ENCODE measurements at places on chromosomes 7 and 10.

- no peak for DNase-seq
Measured at GRCh38 chr10:56623064-56623463, 262.0 kb upstream of the ZWINT start.

GRCh38 chr10:22185586-22185985 is 32.2 kb downstream of the EBLN1 start:
- no peak for DNase-seq

DNA sequence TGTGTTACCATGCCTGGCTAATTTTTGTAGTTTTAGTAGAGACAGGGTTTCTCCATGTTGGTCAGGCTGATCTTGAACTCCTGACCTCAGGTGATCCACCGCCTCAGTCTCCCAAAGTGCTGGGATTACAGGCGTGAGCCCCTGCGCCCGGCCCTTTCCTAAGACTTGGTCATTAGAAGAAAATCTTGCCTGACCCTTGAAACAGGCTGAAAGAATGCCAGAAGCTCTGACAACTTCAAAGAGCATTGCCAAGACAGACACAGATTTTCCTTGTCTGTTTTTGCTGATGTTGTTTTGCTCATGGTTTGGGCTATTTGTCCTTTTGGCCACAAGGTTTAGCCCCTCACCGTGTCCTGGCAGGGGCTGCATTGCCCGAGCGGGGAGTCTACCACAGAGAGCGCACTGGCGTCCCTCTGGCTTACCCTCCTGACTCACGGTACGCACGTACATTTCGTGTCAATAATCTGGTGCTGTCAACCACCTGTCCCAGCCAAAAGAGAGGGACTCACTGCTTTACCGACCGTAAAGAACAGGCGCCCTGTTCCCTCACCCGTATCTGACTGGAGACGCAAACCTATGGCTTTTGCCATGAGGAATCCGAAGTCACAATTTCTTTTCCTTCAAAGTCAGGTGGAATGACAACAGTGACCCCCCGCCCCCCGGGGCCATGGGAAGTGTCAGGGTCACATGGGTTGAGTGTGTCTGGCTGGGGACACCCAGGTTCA is 10.1 kb upstream of the INPP5A start:
- no peak for DNase-seq

DNA sequence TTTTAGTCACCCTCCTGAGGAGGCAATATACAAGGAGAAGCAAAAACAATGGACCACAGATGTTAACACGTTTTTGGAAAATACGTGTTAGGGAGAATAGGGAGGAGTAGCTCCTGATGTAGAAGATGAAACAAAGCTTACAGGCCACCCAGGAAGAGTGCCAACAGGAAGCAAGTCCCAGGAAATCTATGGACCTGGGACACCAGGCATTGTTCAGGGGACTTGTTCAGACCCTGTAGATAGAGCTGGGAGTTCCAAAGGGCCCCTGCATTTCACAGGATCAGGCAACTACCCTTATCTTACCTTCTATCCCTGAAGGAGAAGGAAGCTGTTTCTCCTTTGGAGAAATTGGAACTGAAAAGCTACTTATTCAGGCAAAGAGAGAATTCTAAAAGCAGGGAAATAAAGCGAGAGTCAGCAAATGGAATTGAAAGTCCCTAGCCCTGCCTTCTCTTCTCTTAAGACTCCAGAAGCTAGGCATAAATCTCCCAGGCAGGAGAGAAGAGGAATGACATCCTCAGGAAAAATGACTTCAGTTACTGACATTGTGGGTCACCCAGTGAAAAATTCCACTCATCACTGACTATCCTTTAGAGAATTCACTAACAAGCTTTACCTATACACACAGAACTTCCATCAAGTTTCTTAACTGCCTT is 77.7 kb upstream of the FAM3C start:
- DNase-seq: no peak

- no peak for DNase-seq
Measured at GRCh38 chr10:32943854-32944661, 14.0 kb downstream of the ITGB1 start.

GRCh38 chr7:46960970-46961369 is 620.9 kb downstream of the TNS3 start:
- no peak for DNase-seq

GRCh38 chr10:122875843-122876466 is 3.4 kb downstream of the FAM24B start:
- DNase-seq: no peak

DNA sequence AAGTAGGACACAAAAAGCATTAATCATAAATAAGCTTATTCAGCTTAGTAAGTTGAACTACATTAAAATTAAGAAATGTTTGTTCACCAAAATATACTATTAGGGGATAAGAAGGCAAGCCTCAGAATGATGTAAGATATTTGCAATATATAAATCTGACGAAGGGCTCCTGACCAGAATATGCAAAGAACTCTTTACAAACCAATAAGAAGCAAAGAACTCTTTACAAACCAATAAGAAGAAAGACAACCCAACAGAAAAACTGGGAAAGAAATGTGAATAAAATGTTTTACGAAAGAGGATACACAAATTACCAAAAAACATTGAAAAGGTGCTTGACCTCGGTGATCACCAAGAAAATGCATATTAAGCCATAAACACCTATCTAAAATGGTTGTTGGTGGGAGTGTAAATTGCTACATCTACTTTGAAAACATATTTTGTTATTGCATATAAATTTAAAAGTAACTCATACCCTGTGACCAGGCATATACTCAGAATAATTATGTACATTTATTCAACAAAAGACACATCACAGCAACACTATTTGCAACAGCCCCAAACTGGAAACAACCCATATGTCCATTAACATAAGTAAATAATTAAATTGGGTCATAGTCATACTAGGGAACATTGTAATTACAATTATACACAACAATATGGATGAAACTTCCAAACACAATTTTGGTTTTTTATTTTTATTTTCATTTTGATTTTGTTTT is 83.3 kb upstream of the CTBP2 start:
- no peak for DNase-seq

All from activated CD8-positive, alpha-beta memory T cell treated with anti-CD3 and anti-CD28 coated beads for 4 hours (primary cell).